ENCODE measurements at places on chromosomes 3 and 15. TPM values are rescaled to one million over a fixed set of nuclear protein-coding genes. Genes with fewer than 3 reads are reported as not detected.
A peak's percentile ranks its signal among the peaks of the same experiment; 100 is the strongest.

- no peaks in the 10 kb centered on the region for H3K27me3 ChIP-seq
- no peak overlapping the region for H3K4me3 ChIP-seq
- H3K36me3 ChIP-seq = no peaks in the 10 kb centered on the region
- H3K4me1 ChIP-seq = no peaks in the 10 kb centered on the region
Observed at GRCh38 chr3:133958071-133958805, 62.6 kb upstream of the RAB6B start.

DNA sequence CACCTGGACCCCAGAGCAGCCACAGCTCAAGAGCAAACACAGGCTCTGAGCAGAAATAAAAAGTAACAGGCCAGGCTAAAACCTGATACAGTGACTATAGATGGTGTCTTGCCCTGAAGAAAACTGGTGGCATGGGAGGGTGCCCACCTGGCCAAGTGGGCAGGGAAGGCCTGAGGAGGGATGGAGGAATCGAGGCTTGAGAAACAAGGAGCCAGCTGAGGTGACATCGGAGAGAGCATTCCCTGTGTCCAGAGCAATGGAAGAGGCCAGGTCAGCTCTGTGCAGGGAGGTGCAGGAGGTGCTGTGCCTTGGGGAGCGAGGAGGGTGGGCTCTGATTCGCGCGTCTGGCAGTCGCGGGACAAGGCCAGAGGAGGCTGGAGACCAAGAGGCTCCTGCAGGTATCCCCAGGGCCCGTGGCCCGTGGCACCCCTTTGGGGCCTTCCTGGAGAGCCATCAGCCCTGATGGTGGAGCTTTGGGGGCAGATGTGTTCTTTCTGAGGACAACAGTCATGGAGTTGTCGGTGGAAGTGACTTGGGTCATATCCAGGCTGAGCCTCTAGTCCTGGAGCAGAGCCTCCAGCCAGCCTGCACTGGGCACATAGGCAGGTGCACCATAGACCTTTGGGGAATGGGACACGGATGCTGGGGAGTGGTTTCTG, 56.1 kb downstream of the PLXNA1 start:
- no peaks in the 10 kb centered on the region for H3K4me1 ChIP-seq
- no peak overlapping the region for H3K27ac ChIP-seq
- H3K4me3 ChIP-seq = no peak overlapping the region
- no peaks in the 10 kb centered on the region for H3K36me3 ChIP-seq
- no peaks in the 10 kb centered on the region for H3K27me3 ChIP-seq

DNA sequence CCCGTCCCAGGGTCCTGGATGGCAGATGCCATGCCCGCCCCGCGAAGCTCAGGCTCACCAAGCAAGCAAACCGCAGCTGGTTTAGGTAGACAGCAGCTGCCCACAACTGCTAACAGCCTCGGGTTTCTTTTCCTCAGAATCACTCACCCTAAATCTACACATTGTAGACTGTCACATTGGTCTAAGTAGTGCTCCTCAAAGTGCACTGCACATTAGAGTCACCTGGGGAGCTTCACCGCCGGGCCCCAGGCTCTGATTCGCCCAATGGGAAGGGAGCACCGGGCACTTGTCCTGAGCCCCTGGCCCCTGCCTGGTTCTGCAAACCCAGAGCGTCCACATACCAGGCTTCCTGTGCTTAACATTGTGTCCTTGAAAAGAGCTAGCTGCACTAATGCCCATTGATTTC, 752 bp downstream of the OCA2 start:
- H3K4me3 ChIP-seq = no peak overlapping the region
- no peak overlapping the region for H3K27ac ChIP-seq
- DNase-seq = no peak
- no peaks in the 10 kb centered on the region for H3K36me3 ChIP-seq
- peaks cover 50% of the 10 kb centered on the region for H3K27me3 ChIP-seq
- H3K4me1 ChIP-seq = peaks cover 32% of the 10 kb centered on the region

DNA sequence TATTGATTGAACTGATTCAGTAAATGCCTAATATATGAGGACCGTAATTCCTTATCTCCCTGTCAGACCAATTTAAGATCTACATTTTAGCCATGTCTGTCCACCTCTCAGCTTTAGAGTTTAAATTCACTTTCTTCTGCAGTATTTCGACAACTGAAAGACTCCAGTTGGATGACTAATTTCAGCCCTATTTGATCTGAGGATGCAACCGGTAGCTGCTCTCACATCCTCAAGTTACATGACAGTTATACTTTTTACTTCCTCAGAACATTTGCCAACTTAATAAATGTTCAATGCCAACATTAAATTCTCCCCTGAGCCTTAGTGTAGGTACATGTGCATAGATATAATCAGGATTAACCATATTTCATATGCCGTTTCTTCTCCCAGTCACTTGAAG, 2.5 kb upstream of the HHLA2 start:
- H3K36me3 ChIP-seq = no peaks in the 10 kb centered on the region
- no peak for DNase-seq
- no peaks in the 10 kb centered on the region for H3K27me3 ChIP-seq
- H3K27ac ChIP-seq = no peak overlapping the region
- peaks cover 21% of the 10 kb centered on the region for H3K4me1 ChIP-seq
- H3K4me3 ChIP-seq = no peak overlapping the region

DNA sequence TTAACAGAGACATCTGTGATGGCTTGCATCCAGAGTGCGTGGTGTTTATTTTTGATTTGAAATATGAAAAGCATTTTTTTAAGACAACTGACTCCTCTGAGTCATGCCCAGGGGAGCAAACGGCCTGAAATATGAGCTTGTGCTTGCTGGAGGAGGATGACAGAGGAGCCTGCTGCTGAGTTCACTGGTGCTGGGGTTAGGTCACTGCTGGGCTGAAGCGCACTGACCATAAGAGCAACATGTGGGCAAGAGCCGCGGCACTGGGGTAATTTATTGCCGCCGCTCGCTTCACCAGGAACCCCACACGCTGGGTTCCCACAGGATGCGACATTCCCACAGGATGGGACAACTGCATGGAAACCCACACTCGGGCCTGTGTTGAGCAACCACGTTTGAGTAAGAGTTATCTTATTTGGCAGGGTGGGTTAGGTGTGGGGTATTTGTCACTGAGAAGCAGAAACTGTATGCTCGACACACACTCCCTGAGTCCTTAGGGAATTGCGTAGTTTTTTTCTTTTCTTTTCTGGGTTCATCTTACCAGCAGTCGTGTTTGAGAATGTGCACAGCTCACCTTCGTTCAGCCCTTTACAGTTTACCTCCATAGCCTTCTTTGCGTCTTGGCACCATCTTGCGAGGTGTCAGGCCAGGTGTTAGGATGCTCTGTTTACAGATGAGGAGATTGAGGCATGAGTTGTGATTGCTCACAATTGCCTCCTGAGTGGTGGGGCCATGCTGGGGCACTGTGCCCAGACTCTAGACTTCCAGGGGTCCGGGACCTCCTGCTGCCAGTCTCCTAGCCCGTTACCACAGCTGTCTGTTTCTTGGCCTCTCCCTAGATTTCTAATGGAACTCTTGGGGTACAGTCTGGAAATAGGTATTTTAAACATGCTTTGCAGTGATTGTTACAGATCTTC, 60.4 kb downstream of the SMAD3 start:
- DNase-seq = no peak
- no peak overlapping the region for H3K4me3 ChIP-seq
- peaks cover 46% of the 10 kb centered on the region for H3K4me1 ChIP-seq
- H3K27me3 ChIP-seq = no peaks in the 10 kb centered on the region
- H3K36me3 ChIP-seq = peaks cover 5% of the 10 kb centered on the region

- no peaks in the 10 kb centered on the region for H3K27me3 ChIP-seq
- no peaks in the 10 kb centered on the region for H3K4me1 ChIP-seq
- no peak overlapping the region for H3K27ac ChIP-seq
- H3K4me3 ChIP-seq = no peak overlapping the region
Observed at GRCh38 chr3:73451301-73451944, 173.3 kb downstream of the PDZRN3 start.

GRCh38 chr3:13541691-13542090, 7.2 kb upstream of the FBLN2 start:
- no peak for DNase-seq
- H3K27me3 ChIP-seq = no peaks in the 10 kb centered on the region

- peaks cover 24% of the 10 kb centered on the region for H3K27me3 ChIP-seq
- peaks cover 20% of the 10 kb centered on the region for H3K4me1 ChIP-seq
- peak; percentile 20 for DNase-seq
- H3K4me3 ChIP-seq = peak overlapping the region; percentile 67
Observed at GRCh38 chr3:136819731-136820679, 1.1 kb downstream of the SLC35G2 start.

The ITGA11 gene
- total RNA-seq = not detected

The C3orf49 gene
- not detected for total RNA-seq

The SKOR1 gene
- 0.15 TPM for total RNA-seq

The C3orf85 gene
- not detected for total RNA-seq

The DLL4 gene
- not detected for total RNA-seq
